Epithelial cell of prostate (primary cell): ENCODE measurements at places on chromosomes 4 and X.

- no peak for DNase-seq
Measured at GRCh38 chr4:138833974-138834373, 181.6 kb upstream of the NOCT start.

DNA sequence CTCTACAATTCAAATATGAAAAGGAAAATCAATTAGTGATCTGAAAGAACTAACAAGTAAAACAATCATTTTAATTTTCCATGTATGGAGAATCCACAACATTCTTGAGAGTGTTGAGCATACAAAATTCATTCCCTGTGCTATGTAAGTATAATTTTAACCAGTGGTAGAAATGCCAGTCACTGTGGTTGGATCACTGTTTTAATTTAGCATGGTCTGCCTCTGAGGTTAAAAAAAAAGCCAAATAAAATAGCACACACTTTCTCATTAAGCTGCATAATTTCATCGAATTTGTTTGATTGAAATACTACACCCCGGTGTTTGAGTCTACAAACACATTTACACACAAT is 185.5 kb upstream of the STS start:
- DNase-seq = no peak

- no peak for DNase-seq
Measured at GRCh38 chr4:72360075-72360474, 208.9 kb downstream of the ADAMTS3 start.

DNA sequence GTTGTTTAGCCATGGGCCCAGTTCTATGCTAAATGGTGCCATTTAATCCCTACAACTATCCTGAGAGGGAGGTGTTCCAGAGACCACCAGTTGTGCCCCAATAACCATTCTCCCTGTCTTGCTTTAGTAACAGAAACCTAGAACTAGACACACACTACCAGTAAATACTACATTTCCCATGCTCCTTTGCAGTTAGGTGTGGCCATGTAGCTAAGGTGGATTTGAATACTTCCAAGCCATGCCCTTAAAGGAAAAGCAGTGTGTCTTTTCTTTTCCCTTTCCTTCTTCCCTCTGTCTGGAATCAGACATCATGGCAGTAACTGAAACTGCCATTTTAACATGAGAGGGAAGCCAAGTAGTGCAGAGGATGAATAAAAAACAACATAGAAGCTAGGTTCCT is 90.9 kb upstream of the TMEM33 start:
- no peak for DNase-seq

DNA sequence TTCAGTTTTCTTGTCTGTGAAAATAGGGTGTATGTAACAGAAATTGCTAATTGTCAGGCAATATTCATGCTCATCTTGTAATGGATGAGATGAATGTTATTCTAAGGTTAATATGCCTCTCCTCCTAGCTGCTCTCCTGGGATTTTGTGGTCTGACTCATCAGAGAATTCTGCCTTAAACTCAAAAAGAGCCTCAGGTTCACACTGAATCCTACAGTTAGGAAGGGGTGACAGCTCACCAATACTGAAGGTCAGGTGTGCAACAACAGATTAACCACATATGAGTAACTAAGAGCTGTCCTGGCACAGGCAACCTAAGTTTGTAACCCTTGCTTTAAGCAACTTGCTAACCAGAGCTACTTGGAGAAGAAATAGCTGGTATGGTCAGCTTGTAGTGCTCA is 197.7 kb downstream of the SPATA18 start:
- peak; percentile 51 for DNase-seq

DNA sequence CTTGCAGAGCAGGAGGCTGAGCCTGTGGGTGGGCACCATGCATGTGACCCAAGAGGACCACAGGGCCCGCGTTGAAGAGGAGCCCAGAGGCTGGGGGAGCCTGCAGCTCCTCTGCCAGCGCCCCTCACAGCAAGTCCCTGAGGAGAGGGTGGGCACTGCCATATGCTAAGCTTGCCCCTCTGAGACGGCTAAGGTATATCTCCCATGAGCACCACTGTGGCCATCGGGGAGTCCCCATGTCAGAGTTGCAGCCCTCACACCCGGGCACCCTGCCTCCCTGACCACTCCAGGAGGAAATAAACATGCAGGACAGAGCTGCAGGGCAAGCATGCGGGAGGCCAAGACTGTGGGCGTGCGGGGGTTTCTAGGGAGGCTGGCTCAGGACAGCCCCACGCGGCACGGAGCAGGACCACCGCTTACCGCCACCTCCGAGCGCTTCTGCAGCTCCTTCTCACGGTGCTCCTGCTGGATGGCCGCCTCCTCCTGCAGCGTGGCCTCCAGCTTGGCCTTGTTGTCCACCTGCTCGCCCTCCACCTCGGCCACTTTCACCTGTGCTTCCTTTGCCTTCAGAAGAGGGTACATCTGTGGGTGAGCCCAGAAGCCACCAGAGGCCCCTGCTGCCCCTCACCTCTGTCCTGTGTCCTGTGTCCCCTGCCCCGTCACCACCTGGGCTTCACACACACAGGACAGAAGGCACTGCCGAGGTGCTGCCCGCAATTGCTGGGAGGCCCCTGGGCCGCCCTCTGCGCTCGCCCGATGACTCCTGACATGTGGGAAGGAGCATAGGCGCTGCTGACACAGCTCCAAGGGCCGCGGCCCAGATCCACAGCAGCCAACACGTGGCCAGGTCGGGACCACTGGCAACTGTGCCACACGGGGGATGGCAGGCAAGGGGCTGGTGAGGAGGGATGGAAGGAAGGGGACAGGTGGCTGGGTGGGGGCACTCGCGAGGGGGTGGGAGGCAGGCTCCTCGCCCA is 29.8 kb downstream of the FGFR3 start:
- no peak for DNase-seq

DNA sequence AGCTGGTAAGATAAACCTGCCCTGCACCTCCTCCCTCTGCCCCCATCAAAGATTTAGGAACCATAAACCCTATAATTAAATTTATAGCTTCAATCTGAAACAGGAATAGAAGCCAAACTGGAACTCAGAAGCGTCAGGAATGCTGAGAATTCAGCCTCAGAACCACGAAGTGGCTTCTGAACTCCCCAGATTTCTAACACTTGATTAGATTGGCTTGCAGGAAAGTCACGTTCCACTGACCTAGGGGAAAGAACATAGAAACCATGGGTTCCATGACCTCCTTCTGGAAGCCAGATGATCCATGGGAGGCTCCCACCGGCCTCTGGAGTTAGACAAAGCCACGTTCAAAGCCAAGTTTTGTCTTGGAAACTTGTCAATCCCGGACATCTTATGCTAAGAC is 356.5 kb downstream of the MID1IP1 start:
- DNase-seq = no peak

GRCh38 chrX:19956923-19957322 is 33.9 kb downstream of the BCLAF3 start:
- no peak for DNase-seq
